ENCODE measurements at places on chromosomes 2 and 18.

DNA sequence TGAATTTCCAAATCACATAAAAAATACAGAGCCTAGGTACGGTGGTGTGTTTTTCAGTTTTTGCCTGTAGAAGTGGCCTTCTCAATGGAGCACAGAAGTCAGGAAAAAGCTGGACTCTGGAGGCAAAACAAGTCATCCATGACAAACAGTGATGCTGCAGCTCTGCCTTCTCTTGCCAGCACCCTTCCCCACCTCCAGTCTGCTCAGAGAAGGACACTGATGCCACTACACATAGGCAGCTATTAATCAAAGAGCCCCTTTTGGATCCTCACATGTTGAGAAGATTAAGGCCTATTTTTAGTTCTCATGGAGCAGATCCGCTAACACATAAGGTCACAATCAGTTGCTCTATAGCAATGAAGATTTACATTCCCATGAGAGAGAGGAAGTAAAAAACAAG is 181.6 kb upstream of the GALNT5 start:
- no peak for DNase-seq

DNA sequence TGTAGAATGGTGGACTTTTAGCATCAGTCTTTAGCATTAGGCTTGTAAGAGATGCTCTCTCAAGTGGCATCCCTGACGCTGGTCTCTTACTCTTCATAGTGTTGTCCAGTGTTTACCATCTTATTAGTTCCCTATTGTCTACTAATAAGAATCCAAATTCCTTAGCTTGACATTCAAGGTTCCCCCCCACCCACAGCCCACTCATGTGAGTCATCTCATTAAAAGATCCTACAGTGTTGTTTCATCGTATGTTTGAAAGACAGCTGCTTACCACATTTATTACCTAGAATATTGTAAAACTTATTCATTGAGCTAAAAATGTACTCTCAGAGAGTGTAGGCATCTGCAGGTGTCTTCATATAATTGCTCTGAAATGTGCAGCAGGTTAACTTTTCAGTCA is 28.5 kb downstream of the EIF5B start:
- DNase-seq, result no peak

DNA sequence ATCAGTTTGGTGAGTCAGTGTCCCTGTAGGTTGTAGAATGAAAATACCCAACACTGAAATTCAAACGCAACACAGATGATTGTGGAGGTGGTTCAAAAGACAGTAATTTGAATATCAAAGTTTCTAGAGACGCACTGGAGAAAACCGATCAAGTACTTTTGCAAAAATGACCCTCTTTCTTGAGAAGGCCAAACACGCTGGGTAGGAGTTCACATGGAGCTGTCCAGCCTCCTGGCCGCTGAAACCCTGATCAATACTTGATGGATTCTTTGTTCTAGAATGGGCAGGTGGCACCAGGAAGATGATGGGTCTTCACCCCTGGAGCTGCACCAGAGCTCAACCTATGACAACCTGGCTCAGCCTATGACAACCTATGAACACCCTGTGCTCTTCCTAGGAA is 39.7 kb upstream of the UBE2F start:
- DNase-seq, result no peak

DNA sequence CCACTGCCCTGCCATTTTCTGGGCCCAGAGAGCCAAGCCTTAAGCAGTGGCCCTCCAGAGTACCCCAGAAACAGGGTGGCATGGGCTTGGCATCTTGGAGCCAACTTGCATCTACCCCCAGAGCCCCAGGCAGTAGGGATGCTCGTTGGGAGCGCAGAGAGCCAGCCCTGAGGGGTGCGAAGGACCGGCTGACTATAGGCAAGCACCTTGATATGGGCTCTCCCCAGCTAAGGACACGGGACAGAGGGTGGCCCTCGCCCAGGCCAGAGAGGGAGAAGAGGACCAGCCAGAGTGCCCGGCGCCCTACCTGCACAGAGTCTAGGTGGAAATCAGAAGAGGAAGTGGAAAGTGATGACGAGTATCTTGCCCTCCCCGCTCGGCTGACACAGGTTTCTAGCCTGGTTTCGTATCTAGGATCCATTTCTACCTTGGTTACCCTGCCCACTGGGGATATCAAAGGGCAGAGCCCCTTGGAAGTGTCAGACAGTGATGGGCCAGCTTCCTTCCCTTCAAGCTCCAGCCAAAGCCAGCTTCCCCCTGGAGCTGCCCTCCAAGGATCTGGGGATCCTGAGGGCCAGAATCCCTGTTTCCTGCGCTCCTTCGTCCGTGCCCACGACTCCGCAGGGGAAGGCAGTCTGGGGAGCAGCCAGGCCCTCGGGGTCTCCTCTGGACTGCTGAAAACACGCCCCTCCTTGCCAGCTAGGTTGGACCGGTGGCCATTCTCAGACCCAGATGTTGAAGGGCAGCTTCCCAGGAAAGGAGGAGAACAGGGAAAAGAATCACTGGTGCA is 16.2 kb downstream of the CEP68 start:
- DNase-seq, result no peak

DNA sequence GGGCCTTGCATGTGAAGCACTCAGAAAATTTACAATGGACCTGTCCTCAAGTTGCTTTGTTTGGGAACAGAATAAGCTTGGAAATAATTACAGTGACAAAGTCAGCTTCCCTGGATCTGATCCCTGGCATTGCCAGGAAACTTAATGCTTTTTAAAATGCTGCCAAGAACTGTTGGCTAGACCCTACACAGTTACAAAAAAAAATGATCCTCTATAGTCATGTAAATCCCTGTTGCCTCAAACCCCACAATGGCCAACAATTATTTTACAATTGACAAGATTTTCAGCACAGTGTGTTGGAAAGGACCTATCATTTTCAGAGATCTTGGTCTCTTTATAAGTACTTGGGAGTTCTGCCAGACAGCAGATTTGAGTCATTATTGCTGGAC is 470.4 kb upstream of the ACVR2A start:
- DNase-seq, result no peak

GRCh38 chr2:170076189-170076588 is 101.8 kb upstream of the MYO3B start:
- DNase-seq, result no peak

GRCh38 chr2:240946046-240946445 is 39.9 kb downstream of the CROCC2 start:
- no peak for DNase-seq

GRCh38 chr2:100107906-100108647 is 34.3 kb downstream of the AFF3 start:
- DNase-seq, result no peak

GRCh38 chr2:66569321-66569851 is 134.5 kb downstream of the MEIS1 start:
- DNase-seq, result no peak

GRCh38 chr2:64525317-64525613 is 1.1 kb downstream of the AFTPH start:
- DNase-seq, result peak; percentile 3

GRCh38 chr2:121902616-121903015 is 147.2 kb downstream of the TSN start:
- no peak for DNase-seq

DNA sequence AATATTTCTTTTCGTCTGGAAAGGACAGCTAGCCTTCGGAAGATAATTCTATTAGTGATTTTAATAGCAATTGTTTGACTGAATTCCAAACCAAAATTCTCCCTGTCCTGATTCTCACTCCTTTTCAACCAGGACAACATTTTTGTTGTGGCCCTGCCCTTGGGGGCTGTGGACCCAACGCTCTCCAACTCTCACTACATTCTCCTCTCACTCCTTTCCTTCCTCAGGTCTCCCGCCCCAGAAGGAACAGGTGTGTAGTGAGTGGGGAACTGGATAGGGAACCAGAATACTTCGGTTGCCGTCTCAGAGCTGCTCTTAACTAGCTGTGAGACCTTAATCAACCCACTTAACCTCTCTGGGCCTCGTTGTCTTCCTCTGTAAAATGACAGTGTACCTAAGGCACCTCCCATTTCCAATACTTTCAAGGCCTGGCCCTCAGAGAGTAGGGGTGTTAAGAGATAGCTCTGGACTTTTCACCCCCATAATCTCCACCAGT is 638 bp upstream of the ADD2 start:
- DNase-seq, result no peak

DNA sequence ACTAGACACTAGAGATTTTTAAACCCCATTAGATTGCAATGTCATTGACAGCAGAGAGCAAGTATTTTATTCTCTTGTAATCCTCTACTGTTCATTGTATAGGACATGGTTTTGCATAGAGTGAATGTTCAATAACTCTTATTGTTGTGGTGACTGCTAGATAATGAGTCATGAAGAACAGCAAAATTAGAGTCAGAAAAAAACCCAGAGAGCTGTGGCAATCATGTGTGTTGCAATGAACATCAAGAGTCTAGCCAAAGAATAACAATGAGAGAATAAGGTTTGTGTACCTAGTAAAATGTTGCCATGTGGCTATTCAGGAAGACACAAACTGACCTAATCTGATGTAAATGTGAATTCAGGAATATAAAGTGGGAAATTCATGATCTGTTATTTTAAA is 684.0 kb downstream of the DSC3 start:
- DNase-seq, result no peak

DNA sequence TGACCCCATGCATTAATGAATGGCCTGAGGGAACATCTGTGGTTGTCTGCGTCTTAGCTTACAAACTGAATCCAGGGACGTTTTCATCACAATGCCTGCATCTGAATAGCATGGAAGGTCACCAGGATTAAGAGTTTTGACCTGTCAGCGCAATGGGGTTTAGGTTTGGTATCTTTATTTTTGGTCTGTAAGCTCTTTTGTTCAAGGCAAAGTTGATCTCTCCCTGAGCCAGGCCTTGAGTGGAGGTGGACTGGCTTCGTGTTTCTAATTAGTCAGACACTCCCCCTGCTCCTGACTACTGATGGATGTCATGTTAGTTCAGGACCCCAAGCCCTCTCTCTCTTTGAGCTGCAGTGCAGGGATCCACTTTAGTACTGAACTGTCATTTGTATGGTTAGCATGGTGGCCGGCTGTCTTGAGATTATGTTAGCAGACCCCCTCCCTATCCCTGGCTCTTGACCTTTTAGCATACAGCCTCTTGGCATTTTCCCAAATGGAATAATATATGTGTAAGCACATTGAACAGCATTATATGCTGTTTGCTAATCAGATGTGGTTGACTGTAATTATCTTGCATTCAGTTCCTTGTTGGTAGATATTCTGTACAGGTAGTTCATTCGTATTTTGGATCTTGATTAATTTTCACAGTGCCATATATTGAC is 59.2 kb downstream of the LYPD6 start:
- DNase-seq, result no peak

GRCh38 chr2:236568068-236568921 is 1.3 kb upstream of the ACKR3 start:
- DNase-seq, result no peak

- DNase-seq, result no peak
These were observed 59.8 kb downstream of the USP34 start for GRCh38 chr2:61411109-61411508.

DNA sequence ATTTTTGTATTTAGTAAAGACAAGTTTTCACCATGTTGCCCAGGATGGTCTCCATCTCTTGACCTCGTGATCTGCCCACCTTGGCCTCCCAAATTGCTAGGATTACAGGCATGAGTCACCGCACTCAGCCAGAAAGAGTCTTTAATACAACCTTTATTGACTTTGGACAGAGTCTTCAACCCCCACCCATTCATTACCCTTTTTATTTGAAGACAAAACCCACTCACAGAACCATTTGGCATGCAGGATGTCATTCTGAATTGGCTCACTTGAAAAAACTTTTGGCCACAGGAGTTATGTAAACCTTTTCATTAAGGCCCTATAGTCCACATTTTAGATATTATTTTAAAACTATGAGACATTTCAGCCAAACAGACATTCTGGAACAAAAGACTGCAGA is 217.9 kb upstream of the RND3 start:
- no peak for DNase-seq

GRCh38 chr2:159399716-159400415 is 113.4 kb upstream of the WDSUB1 start:
- no peak for DNase-seq
